Muscle of leg (tissue), 16 donors: ENCODE measurements at places on chromosomes 4 and X. TPM values are rescaled to one million over a fixed set of nuclear protein-coding genes. Genes with fewer than 3 reads are reported as not detected.

- DNase-seq: no peak
These were observed 54.5 kb downstream of the MID2 start for GRCh38 chrX:107880054-107880610.

The EGF gene
- polyA plus RNA-seq: 7.5 TPM

GRCh38 chr4:151329217-151330007 lies 4.0 kb upstream of the SH3D19 start:
- DNase-seq: no peak

DNA sequence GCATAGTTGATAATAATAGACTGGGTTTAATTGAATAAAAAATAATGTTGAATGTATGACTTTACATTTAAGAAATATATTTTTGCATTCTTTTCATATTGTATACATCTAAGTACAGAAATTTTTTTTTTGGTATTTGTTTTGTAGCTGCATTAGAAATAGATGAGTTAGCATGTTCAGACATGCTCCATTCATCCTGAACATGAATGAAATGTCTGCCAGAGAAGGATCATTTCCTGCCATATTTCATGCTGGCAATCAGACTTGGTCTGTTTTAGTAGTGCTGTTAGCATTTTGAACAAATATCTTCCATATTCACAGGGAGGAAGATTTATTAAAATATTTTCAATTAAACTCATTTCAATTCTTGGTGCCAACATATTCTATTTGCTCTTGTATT lies 98.9 kb downstream of the FRMPD4 start:
- no peak for DNase-seq

GRCh38 chr4:16607241-16608066 lies 291.0 kb downstream of the LDB2 start:
- DNase-seq: peak; percentile 39
